ENCODE measurements at places on chromosomes 3 and 15.

- no peak for DNase-seq
Measured at GRCh38 chr3:161389445-161390035, 18.2 kb upstream of the SPTSSB start.

DNA sequence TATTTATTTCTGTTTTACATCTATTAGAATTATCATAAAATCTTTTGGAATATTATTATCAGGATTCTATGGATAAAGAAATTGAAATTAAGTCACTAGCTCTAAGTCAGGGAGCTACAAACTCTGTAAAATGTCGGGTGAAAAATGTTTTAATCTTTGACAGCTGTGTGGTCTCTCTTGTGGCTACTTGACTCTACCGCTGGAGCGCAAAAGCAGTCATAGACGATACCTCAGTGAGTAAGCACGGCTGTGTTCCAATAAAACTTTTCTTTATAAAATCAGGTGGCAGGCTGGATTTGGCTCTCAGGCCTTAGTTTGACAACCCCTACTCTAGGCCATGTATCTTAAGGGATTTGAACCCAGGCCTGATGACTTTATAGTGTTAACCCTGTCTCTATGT is 88.5 kb upstream of the PFN2 start:
- DNase-seq: no peak

DNA sequence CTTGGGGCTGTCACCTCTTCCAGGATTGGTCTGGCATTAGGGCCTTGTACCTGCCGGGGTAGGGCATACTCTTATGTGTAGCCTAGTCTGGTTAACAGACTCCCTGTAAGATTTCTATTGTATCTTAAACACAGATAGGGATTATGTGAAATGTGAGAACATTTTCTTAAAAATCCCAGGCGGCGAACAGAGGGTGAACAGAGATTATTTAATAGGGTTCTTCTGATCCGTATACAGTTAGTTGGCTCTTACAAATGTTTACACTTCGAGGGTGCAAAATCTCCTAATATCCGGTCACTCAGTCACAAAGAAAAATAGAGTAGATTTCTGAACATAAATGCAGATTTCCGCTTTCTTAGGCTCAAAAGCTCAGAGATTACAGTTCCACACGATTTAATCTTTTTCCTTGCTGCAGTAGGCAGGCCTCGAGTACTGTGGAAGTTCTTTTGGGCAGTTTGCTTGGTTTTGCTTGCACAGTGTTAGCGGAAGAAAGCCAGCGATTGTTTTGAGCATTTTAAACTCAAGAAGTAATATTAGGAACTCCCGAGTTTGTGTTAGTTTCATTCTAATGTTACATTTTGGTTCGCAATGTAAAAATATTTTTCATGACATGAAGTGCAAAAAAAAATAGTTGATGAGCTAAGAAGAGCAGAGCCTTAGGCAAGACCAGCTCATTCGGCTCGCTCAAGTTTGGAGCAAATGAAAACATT is 993 bp downstream of the PLCL2 start:
- DNase-seq: no peak

DNA sequence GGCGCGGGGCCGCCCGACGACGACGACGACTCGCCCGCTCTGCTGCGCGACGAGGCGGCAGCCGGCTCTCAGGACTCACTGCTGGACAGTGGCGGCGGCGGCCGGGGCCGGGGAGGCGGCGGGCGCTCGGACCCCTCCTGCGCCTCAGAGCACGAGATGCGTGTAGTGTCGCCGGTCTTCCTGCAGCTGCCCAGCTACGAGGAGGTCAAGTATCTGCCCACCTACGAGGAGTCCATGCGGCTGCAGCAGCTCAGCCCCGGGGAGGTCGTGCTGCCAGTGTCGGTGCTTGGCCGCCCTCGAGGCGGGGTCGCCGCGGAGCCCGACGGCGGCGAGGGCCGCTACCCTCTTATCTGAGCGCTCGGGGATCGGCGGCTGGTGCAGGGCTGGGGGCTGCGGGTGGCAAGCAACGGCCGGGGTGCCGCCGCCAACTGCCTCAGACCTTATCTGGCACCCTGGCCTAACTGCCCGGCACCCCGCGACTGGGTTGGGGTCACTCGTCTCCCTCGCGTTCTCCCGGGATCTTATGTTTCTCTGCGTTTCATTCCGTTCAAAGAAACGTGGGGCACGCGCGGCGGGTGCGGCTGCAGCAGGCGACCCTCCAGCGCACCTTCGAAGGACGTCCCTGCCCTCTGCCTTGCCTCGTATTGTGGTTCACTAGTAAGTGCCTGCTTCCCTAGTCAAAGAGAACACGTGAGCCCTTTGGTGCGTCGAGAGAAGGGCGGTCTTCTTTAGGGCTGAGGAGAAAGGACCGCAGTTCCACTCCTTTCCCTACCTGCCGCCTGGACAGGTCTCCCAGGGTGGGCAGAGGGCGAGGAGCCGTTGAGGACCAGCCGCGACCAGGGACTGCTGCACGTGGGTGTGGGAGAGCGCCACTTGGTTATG is 1.0 kb downstream of the C3orf80 start:
- no peak for DNase-seq

DNA sequence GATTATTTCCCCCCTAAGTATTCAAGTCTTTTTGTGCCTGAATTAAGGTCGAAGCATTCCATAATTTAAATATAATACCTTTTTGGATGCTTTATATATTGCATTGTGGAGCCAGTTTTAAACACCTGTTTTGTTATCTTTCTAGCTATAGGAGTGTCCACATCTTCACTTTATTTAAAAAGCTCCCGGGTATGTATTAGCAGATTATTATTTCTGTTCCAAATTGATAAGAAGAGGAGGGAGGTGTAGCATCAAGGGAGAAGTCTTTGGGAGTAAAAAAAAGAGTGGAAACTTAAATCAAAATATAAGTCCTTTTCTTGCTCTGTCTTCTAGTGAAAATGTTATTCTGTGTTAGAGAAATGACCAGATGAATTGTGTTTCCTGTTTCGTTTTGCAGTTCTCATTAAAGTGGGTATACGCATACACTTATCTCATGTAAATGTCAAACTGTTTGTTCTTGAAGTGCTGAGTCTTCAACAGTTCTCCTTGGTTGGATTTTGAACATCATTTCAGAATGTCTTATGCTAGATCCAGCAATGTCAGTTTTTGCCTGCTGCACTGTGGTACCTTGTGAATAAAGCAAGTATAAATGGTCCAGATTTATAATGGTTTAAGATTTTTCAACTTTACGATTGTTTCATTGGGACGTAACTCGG is 105.8 kb downstream of the FNDC3B start:
- DNase-seq: no peak

GRCh38 chr3:39460677-39461076 is 6.8 kb upstream of the MOBP start:
- DNase-seq: no peak

GRCh38 chr3:143184099-143184498 is 64.5 kb downstream of the CHST2 start:
- no peak for DNase-seq

DNA sequence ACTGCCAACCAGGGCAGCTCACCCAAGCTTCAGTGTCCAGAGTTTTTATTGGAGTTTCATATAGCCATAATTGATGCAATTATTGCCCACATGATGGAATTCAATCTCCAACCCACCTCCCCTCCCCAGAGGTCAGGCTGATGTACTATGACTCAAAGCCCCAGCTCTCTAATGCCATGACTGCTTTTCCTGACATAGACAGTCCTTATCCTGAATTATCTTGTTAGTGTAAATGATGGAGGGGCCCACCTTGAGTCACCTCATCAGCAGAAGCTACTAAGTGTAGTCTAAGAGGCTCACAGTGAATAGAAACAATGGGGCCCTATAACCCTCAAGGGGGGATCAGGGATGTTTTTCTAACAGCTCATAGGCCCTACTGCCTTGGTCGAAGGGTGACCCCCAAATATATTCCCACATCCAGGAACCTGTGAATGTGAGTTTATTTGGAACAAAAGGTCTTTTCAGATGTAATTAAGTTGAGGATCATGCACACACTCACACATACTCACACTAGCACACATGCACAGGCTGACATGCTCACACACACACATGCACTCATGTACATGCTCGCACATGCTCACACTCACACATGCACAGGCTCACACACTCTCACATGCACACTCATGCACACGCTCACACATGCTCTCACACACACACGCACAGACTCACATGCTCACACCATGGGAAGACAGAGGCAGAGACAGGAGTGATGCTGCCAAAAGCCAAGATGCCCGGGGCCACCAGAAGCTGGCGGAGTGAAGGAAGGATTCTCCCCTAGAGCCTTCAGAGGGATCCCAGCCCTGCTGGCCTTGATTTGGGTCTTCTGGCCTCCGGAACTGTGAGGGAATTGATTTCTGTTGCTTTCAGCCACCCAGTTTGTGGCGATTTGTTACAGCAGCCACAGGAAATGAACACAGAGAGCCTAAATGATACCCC is 131.2 kb upstream of the SMAD3 start:
- no peak for DNase-seq

DNA sequence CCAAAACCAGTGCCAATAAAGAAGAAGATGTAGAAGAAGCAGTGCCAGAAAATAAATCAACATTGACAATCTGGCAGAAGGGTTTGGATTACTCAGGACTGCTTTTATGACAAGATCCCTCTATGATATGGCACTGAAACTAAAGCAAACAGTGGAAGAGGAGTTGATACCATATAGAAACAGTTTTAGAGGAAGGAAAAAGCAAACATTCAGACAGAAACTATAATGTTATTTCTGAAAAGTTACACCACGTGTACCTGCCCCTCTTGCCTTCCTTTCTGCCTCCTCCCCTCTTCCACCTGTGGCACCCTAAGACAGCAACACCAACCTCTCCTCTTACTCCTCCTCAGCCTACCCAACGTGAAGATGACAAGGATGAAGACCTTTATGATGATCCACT is 63.0 kb downstream of the SFMBT1 start:
- no peak for DNase-seq

DNA sequence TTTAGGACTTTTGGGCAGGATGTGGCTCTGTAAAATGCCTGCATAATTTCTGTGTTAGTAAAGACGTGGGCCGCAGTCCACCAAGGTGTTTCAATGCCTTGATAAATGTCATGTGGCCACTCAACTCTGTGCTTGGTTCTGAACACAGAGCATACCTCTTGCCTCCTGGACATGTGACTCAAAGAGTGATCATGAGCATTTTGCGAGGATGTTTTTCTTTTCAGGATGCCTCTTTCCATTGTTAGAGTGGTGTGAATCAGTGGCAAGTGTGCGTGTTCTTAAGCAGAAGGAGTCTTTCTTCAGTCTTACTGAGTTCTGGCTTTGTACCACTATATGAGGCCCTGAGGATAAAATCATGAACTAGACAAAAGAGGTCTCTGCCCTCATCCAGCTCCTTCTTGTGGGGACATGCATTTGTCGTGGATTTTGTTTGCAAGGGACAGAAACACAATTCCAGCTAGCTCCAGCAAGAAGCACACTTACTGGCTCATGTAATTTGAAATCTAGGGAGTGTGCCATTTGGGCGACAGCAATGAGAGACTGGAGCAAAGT is 363.4 kb downstream of the LRTM1 start:
- DNase-seq: no peak

- no peak for DNase-seq
Measured at GRCh38 chr15:98586066-98586465, 62.3 kb upstream of the IGF1R start.

DNA sequence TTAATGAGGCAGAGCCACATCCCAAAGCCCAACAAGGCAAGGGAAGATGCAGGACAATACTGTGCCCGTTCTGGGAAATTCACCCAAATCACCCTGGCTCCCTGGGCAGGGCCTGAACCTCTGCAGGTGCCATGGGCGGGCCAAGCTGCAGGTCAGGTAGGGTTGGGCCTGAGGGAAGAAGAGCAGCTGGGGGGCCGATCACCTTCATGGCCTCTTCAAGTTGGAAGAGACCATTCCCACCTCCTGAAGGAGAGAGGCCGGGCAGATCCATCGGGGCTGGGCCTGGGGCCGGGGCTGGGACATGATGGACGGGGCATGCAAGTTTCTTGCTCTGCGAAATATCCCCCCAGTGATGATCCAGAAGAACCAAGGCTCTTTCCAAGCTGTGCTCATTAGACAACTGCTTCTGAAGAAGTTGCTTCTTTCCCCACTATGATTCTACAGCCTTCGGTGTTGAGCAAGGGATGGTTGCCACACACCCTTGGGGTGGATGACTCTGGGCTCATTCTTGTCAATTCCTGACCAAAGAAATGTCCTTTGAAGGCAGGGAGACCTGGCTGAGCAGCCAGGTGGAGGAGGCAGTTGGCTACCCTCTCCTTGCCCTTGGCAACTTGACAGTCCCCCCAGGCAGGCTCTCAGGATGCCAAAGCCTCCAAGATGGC is 38.2 kb downstream of the KLHL25 start:
- no peak for DNase-seq

DNA sequence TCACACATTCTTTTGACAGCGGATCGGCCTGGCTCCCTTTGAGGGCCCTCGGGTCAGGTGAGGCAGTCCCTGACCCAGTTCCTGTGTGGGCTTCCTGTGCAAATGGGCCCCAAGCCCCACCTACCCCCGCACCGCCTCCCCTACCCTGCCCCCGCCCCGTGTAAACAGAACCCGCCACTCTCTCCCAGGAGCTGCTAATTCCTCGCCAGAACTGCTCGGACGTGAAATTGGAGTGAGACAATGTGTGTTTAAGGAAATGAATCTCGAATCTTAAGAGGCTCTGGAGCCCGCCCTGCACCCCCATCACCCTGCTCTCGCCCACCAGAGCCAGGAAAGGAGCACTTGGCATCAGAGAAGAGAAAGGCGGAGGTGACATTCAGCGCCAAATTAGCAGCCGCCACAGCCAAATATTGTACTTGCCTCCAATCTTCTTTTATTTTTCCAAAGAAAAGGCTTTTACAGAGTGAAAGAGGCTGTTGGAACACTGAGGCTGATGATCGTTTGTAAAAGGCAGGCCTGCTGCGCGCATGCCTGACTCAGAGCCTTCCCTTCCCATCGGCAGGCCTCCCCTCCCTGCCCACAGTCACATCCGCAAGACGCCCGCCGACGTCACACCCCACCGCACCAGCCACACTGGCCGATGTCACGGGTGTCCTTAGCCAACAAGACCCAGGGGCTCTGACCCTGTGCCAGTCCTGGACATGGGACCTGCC is 53.1 kb downstream of the CACNA2D2 start:
- peak; percentile 90 for DNase-seq

Measured in CD4-positive, alpha-beta T cell treated with Interleukin-15 for 1 hour (primary cell).